Mesothelial cell of epicardium (in vitro differentiated cells): ENCODE measurements at places on chromosomes 7 and 10.

DNA sequence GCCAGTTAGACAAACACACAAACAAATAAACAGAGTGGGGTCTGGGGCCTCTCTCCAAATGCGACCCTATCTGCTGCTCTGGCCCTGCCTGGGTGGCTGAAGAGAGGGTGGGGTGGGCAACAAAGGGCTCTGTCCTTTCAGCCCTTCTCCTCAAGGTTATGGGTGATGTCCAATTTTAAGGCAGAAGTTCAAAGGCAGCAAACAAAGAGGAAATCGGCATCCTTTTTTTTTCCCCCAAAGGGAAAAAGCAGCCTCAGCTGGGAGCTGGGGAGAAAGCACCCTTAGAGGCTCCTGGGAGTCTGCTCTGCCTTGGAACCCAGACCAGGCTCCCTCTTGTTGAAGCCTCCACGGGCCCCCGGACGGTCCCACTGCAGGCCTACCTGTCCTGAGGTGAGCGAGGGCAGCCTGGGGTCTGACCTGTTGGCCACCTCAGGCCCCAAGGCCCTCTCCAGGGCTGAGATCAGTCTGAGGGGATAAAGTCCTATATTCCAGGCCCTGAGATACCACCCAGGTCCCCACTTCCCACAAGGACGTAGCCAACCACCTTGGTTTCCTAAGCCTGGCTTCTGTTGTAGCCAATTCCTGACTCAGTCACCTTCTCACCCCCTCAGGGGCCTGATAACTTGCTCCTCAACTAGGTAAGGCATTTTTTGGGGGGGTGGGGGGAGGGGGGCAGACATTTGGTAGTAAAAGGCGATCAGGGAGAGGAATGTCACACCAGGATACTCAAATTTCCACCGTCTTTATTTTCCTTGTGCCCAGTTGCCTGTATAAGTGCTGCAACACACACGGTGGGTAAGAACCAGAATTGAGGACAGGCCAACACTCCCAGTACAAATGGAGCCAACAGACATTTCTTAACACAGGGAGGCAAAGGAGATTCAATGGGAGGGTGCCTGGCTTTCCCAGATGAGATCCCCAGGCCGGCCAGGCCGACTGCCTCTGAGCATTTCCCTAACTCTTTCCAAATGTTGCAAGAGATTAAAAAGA lies 4.3 kb downstream of the HOXA11 start:
- DNase-seq, result no peak

DNA sequence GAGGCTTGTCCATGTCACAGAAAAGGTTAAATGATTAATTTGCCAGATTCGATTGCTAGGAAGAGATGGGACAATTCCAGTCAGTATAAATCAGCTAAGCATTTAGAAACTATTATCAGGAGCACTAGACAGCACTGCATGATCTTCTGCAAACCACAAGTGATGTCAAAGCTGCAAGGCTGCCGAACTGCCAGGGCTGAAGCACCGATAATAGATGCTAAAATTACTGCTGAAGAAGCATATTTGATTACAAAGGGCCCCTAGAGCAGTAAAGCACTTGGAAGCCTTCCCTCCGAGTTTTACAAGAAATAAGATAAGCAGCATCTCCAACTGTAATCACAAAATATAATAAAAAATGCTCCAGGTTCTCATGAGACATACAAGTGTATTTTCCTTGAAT lies 40.6 kb downstream of the RNLS start:
- no peak for DNase-seq

GRCh38 chr7:75969182-75969581 lies 25.2 kb downstream of the TMEM120A start:
- no peak for DNase-seq

DNA sequence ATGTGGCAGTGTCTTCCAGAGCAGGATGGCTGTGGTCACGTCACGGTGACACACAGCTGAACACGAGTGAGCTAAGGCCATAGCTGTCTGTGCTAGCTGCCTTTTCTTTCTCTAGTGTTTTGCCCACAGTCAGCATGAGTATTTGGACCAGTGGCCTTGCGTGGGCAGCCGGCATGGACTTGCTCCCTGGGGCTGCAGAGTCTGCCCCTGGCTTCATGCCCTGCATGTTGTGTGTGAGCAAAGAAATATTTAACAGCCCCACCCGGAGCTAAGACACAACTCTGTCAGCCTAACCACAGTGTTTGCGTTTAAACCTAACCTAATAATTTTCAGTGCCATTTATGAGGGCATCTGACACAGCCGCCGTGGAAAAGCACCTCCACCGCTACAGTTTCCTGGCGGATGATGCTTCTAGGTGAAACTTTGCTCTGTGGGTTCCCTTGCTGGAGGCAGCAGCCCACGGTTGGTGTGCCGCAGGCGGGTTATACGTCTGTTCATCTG lies 14.6 kb downstream of the CHST12 start:
- no peak for DNase-seq

- DNase-seq, result no peak
Measured at GRCh38 chr7:170551-171363, 21.6 kb upstream of the FAM20C start.

DNA sequence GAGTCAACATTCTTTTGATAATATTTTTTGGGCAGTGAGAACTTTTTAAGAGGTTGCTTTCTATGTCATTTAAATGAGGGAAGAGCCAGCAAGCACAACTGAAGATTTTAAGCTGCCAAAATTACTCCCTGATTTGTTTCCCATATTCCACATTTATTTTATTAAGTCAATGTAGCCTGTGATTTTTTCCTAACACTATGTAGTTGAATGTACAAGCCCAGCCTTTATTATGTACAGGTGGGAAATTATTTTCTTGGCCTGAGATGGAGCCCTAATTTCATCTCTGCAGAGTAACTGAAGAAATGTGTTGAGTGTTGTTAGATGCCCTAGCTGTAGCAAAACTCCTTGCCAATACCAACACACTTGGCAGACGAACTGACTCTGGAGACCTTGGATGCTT lies 83.1 kb upstream of the MINDY3 start:
- DNase-seq, result no peak

- DNase-seq, result no peak
Measured at GRCh38 chr10:122143238-122143841, 127.8 kb upstream of the BTBD16 start.

GRCh38 chr10:97718178-97718577 lies 4.6 kb downstream of the MARVELD1 start:
- no peak for DNase-seq

GRCh38 chr10:22564060-22564459 lies 150.3 kb downstream of the PIP4K2A start:
- DNase-seq, result no peak

- DNase-seq, result no peak
Measured at GRCh38 chr10:120614680-120615079, 157.7 kb downstream of the PLPP4 start.

DNA sequence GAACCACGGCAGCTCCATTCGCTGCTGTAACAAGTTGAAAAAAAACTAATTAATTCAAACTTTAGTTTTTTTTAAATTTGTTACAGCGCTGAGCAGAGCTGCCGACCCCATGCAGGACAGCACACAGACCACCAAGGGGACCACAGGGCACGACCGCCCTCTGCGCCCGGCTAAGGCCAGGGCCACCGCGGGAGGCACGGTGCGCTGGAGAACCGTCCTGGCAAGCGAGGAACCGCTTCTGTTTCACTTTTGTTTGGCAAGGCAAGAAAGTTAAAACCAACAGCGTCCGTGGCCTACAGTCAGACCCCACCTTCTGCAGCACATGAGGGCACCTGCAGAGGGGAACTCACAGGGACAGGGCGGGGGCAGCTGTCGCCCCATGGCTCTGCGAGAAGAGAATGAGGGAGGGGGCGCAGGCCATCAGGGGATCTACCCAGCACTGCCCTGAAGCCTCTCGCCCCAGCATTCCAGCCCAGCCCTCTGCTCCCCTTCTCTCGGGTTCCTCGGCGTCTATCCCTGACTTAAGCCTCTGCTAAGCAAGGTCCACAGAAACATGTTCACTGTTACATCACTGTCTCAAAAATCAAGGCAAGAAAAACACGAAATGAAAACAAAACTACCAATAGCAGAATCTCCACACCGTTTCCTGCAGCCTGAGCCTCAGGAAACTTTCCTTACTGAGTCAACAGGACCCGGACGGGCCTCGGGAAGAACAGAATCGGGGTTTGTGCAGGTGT lies 204.4 kb downstream of the DIP2C start:
- DNase-seq, result no peak

- no peak for DNase-seq
Measured at GRCh38 chr7:30411897-30412296, 66.7 kb downstream of the NOD1 start.

GRCh38 chr7:55178863-55179773 lies 160.3 kb downstream of the EGFR start:
- no peak for DNase-seq

- DNase-seq, result no peak
Measured at GRCh38 chr10:127003032-127003685, 97.9 kb downstream of the DOCK1 start.

DNA sequence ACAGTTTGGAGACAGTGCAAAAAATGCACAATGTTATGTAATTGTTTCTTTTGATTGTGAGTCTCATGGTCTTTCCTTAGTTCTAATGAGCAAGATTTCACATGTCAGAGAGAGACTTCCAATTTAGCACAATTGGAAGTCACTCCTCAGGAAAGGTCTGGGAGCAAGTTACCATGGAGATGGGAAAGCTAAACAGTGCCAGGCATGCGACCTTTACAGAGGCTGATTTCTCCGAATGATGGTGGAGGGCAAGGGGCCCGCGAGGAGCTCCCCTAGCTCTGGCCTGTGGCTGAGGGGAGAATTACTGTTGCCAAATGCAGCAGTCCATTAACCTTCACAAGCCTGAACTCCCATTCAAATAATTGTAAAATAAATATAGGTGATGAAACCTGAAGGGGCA lies 59.3 kb downstream of the CDCA7L start:
- DNase-seq, result no peak

DNA sequence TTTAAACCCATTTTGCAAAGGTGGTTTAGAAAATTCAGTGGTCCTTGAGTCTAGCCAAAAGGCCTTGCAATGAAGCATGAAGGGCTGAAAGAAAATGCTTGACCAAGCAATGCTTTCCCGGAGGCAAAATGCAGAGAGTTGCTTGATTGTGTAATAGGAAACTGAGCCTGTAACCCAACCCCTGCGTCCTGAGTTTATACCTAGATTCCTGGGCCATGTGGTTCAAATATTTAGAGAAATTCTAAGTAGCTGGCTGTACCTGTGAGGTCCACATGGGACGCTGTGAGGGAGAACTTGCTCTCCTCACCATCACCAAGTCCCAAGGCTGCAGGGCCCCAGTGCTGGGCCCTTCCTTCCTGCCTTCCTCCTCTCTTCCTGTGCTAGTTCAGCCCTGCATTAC lies 45.7 kb downstream of the CXCL12 start:
- DNase-seq, result no peak

DNA sequence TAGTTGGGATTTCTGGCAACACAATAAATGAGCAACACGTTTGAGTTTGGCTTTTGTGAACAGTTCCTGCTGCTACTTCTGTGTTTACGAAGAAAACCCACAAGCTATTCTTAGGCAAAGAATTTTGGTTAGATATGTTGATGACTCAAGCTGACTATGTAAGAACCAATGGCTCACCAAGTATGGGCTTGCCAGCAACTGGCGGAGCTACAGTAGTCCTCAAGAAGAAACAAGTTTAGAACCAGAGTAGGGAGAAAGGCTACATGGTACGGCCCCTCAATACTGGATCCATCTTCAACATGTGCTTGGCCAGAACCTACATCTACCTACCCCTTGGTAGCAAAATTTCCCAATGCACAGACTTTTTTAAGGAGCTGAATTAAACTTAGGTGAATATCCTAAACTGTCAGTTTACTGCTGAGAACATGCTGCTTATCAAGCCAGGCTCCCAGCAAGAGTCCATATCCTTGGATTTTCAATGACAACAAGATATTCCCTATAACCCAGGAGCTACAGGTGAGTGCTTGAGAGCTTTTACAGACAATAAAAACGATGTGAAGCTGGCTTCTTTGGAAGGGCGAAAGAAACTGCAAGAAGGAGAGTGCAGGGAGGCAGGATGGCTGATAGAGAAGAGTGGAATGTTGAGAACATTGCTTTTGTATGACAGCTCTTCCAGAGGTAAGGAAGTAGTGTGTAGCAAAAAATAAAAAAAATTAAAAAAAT lies 74.3 kb upstream of the ASAH2 start:
- no peak for DNase-seq

DNA sequence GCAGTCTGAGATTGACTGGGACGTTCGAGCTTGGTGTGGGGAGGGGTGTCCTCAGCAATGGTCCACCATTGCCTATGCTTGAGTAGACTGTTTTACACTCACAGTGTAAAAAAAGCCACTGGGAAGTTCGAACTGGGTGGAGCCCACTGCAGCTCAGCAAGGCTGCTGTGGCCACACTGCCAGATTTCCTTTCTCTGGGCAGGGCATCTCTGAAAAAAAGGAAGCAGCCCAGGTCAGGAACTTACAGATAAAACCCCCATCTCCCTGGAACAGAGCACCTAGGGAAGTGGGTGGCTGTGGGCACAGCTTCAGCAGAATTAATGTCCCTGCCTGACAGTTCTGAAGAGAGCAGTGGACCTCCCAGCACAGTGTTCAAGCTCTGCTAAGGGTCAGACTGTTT lies 80.3 kb downstream of the BICC1 start:
- DNase-seq, result no peak

- DNase-seq, result no peak
Measured at GRCh38 chr10:121405953-121406352, 192.3 kb downstream of the FGFR2 start.

GRCh38 chr7:16484453-16485158 lies 19.1 kb upstream of the SOSTDC1 start:
- no peak for DNase-seq

DNA sequence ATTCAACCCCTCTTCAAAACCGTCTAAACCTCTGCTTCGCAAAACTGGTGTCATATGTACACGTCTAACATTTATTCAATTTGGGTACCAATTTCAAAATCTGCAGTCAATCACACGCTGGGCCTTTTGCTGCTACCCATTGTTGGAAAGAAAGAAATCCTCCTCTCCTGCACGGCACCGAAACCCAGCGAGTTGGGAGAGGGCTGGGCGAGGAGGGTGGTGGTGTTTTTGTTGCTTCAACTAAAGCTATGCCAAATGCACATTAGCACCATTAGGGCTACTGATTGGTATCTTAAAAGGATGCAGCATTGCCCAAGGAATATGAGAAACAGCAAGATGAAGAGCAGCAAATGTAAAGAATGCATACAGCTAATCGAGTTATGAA lies 7.8 kb downstream of the EBF3 start:
- no peak for DNase-seq

DNA sequence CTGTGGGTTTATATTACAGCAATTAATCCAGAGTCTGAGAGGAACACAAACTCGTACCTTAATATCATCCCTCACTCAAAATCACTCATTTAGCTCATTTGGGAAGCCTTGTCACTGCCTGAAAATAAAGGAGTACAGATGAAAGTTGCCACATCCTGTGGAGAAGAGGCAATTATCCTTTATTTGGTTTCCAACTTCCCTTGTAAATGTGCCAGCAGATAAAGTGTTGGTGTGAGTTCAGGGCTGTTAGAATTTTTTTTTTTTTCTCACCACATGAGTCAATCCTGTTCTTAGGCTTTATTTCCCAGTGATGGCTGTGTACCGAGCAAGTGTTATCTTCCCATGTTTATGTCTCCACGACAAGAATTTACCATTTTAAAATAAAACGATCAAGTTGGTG lies 99.0 kb upstream of the SMIM30 start:
- DNase-seq, result no peak
